ENCODE measurements at places on chromosomes 4 and X. TPM values are rescaled to one million over a fixed set of nuclear protein-coding genes. Genes with fewer than 3 reads are reported as not detected.

The TRIM61 gene
- total RNA-seq: 0.49 TPM

The GC gene
- total RNA-seq: not detected

The RNF128 gene
- 41.5 TPM for total RNA-seq

The PDLIM3 gene
- total RNA-seq: 34.9 TPM

The HSD17B10 gene
- total RNA-seq: 78.7 TPM

The PPP1R2C gene
- total RNA-seq: not detected

The TRPC5OS gene
- not detected for total RNA-seq

The EGF gene
- total RNA-seq: 2.2 TPM

GRCh38 chr4:128249787-128250668, 37.6 kb downstream of the PGRMC2 start:
- H3K27ac ChIP-seq: no peak overlapping the region
- no peak overlapping the region for H3K4me3 ChIP-seq
- no peaks in the 10 kb centered on the region for H3K27me3 ChIP-seq
- no peaks in the 10 kb centered on the region for H3K36me3 ChIP-seq
- DNase-seq: no peak

DNA sequence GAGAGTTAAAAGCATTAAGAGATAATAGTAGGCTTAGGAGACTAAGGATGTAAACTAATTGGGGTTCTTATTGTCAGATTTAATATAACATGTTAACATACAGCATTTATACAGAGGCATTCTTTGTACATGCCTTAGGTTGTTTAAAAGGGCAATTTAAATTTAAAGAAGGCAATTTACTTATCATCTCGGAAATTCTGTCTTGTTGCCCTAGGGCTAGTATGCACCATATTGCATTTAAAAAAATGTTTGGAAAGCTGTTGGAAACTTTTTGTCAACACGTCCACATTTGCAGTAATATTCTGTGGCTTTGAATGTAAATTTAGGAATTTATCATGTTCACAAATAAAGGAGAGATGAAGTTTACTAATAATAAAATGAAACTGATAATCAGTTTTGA, 25.5 kb downstream of the GALNT7 start:
- H3K4me3 ChIP-seq: no peak overlapping the region
- peaks cover 5% of the 10 kb centered on the region for H3K4me1 ChIP-seq
- no peaks in the 10 kb centered on the region for H3K27me3 ChIP-seq
- DNase-seq: no peak
- H3K36me3 ChIP-seq: no peaks in the 10 kb centered on the region
- H3K27ac ChIP-seq: no peak overlapping the region

DNA sequence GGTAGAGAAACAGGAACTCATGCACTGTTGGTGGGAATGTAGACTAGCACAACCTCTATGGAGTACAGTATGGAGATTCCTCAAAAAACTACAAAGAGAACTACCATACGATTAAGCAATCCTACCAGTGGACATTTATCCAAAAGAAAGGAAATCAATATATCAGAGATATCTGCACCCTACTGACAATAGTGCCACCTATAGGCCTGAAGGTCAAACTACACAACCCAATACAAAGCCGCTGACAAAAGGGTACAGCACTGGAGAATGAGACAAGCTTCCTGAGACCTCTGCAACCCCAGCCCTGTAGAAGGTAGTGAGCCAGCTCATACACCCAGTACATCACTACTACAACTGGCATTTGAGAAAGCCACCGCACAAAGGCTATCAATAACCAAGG, 67.1 kb downstream of the CBR4 start:
- H3K27ac ChIP-seq: no peak overlapping the region
- H3K4me1 ChIP-seq: no peaks in the 10 kb centered on the region
- DNase-seq: no peak
- H3K4me3 ChIP-seq: no peak overlapping the region
- no peaks in the 10 kb centered on the region for H3K27me3 ChIP-seq
- no peaks in the 10 kb centered on the region for H3K36me3 ChIP-seq

GRCh38 chr4:9835430-9835829, 54.0 kb downstream of the DRD5 start:
- H3K4me3 ChIP-seq: no peak overlapping the region
- H3K27ac ChIP-seq: no peak overlapping the region
- no peak for DNase-seq

- H3K4me3 ChIP-seq: no peak overlapping the region
- H3K27ac ChIP-seq: no peak overlapping the region
- H3K4me1 ChIP-seq: no peaks in the 10 kb centered on the region
- no peaks in the 10 kb centered on the region for H3K27me3 ChIP-seq
- H3K36me3 ChIP-seq: no peaks in the 10 kb centered on the region
- no peak for DNase-seq
These were observed 12.3 kb downstream of the MSL3 start for GRCh38 chrX:11770320-11770719.

- H3K4me1 ChIP-seq: no peaks in the 10 kb centered on the region
- H3K36me3 ChIP-seq: no peaks in the 10 kb centered on the region
- no peak for DNase-seq
- no peak overlapping the region for H3K27ac ChIP-seq
- H3K4me3 ChIP-seq: no peak overlapping the region
These were observed 90.1 kb upstream of the MAPK10 start for GRCh38 chr4:86449746-86450588.

DNA sequence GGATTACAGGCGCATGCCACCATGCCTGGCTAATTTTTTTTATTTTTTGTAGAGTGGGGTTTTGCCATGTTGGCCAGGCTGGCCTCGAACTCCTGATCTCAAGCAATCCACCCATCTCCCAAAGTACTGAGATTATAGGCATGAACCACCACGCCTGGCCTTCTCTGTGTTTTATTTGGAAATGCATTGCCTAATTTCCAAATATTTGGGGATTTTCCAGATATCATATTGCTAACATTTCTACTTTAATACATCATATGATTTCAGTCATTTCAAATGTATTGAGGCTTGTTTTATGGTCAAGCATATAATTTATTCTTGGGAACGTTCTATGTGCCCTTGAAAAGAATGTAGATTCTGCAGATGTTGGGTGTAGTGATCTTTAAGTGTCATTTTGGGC, 38.8 kb downstream of the FGF2 start:
- no peak overlapping the region for H3K27ac ChIP-seq
- no peaks in the 10 kb centered on the region for H3K27me3 ChIP-seq
- no peaks in the 10 kb centered on the region for H3K36me3 ChIP-seq
- no peaks in the 10 kb centered on the region for H3K4me1 ChIP-seq
- DNase-seq: no peak
- H3K4me3 ChIP-seq: no peak overlapping the region

DNA sequence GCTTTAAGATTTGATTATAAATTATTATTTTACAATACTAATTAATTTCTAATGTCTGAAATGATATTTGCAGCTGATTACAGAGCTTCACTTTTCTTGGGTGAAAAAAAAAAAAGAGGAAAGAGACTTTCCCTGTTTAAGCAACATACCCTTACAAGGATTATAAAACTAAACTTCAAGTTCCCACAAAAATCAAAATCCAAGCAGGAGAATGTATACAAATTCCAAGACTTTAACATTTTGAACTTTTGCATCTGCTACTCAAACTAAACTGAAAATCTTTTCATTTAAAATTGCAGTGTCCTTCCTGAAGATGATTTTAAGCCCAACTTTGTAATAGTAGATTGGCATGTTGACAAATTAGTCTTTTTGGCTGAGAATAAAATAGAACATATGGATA, 742.4 kb upstream of the INTU start:
- H3K4me1 ChIP-seq: no peaks in the 10 kb centered on the region
- DNase-seq: no peak
- H3K4me3 ChIP-seq: no peak overlapping the region
- H3K36me3 ChIP-seq: no peaks in the 10 kb centered on the region
- no peaks in the 10 kb centered on the region for H3K27me3 ChIP-seq

GRCh38 chrX:20212486-20213089, 54.1 kb downstream of the RPS6KA3 start:
- no peak overlapping the region for H3K4me3 ChIP-seq
- no peak overlapping the region for H3K27ac ChIP-seq
- no peaks in the 10 kb centered on the region for H3K4me1 ChIP-seq
- no peaks in the 10 kb centered on the region for H3K27me3 ChIP-seq
- no peak for DNase-seq
- H3K36me3 ChIP-seq: no peaks in the 10 kb centered on the region

DNA sequence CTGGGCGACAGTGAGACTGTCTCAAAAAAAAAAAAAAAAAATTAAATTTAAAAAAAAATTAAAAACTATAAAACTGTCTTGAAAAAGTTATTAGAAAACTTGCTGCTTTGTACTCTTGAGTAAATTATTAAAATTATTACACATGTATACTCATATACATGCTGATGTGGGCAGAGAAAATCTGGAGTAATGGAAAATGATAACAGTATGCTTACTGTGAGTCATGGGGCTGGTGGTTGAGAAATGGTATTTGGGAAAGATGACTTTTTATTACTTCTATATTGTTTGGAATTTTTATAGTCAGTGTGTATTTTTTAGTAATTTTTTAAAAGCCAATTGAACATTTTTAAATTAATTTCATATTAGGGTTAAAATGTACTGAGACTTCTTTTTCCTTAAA, 7.5 kb downstream of the YY2 start:
- no peak for DNase-seq
- H3K27me3 ChIP-seq: no peaks in the 10 kb centered on the region
- no peak overlapping the region for H3K4me3 ChIP-seq

DNA sequence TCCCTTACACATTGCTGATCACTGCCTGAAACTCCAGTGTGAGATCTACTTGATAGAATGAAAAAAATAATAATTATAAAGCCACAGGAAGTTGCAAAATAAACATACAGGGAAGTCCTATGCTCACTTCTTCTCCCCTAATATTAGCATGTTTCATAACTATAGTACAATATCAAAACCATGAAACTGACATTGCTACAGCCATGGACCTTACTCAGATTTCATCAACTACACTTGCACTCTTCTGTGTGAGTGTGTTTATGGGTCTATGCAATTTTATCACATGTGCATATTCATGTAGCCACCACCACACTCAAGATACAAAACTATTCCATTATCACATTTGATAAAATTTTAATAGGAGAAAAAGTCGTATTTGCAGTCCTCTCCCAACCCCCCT, 57.3 kb downstream of the SPINK2 start:
- peaks cover 4% of the 10 kb centered on the region for H3K4me1 ChIP-seq
- H3K27me3 ChIP-seq: no peaks in the 10 kb centered on the region
- no peak overlapping the region for H3K4me3 ChIP-seq
- no peaks in the 10 kb centered on the region for H3K36me3 ChIP-seq

DNA sequence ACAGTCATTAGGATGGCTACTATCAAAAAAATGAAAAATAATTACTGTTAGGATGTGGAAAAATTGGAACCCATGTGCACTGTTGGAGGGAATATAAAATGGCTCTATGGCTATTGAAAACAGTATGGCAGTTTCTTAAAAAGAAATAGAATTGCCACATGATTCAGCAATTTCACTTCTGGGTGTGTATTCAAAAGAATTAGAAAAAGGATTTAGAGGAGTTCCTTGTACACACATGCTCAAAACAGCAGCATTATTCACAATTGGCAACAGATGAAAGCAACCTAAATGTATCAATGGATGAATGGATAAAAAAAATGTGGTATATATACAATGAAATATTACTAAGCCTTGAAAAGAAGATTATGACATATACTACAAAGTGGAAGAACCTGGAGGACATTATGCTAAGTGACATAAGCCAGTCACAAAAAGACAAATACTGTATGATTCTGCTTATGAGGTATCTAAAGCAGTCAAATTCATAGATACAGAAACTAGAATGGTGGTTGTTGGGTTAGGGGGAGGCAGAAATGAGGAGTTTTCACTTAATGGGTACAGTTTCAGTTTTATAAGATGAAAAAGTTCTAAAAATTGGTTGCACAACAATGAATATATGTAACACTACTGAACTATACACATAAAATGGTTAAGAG, 123.2 kb downstream of the ELOVL6 start:
- no peaks in the 10 kb centered on the region for H3K4me1 ChIP-seq
- DNase-seq: no peak
- peak overlapping the region; percentile 33 for H3K27ac ChIP-seq
- no peaks in the 10 kb centered on the region for H3K27me3 ChIP-seq

DNA sequence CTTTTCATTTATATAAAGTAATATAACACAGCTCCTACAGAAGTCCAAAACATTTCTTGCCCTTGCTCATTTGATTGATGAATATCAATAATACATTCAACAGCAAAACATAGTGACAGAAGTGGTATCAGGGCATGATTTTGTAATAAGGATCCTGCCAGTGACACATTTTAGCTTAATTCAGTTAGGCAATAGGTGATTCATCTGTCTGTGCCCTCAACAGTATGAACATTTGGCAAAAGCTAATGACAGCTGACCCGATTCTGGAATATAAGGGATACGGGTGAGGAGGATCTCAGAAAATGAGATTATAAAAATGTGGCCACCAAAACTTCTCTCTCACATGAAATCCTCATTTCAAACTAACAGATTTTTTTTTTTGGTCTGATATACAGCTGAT, 294.0 kb downstream of the CAMK2D start:
- H3K4me3 ChIP-seq: no peak overlapping the region
- no peak for DNase-seq
- no peaks in the 10 kb centered on the region for H3K27me3 ChIP-seq
- H3K27ac ChIP-seq: peak overlapping the region; percentile 24
- H3K36me3 ChIP-seq: no peaks in the 10 kb centered on the region

DNA sequence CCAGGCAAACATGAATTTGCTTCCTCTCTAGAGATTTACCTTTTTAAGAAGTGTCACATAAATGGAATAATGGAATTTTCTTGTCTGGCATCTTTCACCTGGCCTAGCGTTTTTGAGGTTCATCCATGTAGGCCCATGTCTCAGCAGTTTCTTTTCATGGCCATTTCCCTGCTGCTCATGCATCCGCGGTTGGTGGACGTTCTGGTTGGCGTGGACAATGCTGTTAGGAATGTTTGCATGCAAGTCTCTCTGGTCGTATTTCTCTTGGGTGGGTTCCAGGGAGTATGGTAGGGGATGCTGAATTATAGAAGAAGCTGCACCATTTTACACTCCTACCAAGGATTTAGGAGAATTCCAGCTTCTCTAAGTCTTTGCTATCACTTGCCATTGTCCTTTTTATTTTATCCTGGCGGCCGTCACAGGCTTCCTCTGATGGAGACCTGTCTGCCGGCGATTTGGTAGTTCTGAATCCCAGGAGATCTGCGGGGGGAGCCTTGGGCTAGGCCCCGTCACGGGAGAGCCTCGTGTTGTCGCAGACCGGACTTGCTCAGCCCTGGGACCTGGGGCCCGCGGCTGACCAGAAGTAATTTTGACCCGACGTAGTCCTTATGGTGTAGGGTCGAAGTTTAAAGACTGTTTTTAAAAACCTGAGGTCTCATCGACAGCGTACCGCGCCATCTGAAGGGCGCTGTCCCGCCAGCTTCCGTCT, 56.9 kb upstream of the TADA2B start:
- peak overlapping the region; percentile 96 for H3K27ac ChIP-seq
- DNase-seq: peak; percentile 49
- no peaks in the 10 kb centered on the region for H3K36me3 ChIP-seq
